ENCODE measurements at places on chromosomes 11 and 22. TPM values are rescaled to one million over a fixed set of nuclear protein-coding genes. Genes with fewer than 3 reads are reported as not detected.
A peak's percentile ranks its signal among the peaks of the same experiment; 100 is the strongest.

- DNase-seq: no peak
Measured at GRCh38 chr11:22730319-22730718, 63.9 kb downstream of the GAS2 start.

DNA sequence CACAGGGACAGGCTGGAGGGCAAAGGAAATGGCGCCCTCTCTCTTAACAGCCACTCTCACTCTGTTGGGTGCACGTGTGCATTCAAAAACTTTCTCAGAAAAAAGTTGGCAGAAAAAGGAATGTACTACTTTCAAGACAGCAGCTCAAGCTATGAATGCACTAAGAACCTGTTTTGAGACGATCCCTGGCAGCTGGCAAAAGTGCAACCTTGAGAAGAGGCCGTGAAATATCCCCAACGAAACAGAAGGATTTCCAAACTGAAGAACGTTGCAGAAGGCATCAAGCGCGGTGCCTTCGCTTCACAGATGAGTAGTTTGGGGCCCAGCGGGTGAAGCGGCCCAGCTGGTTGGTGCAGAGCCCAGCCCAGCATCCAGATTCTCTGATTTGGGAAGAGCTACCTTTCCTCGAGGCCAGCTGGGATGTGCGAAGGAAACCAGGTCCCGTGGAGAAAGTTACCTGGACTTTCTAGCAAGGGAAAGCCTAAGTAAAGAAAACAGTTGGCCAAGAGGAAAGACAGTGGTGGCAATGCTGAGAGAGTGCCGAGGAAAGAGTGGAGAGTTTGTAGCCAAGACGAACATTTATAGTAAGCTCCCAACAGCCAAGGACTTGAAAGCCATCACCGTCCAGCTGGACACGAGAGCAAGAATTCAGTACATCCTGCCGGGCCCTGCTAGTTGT is 16.3 kb downstream of the IFT27 start:
- no peak for DNase-seq

HBG1 gene
- total RNA-seq: not detected

GRCh38 chr11:95697614-95698408 is 91.8 kb downstream of the FAM76B start:
- DNase-seq: no peak

GRCh38 chr22:42752912-42753311 is 32.2 kb upstream of the A4GALT start:
- no peak for DNase-seq

- no peak for DNase-seq
Measured at GRCh38 chr11:130850185-130850944, 65.9 kb downstream of the SNX19 start.

CRYBA4 gene
- total RNA-seq: not detected

DNA sequence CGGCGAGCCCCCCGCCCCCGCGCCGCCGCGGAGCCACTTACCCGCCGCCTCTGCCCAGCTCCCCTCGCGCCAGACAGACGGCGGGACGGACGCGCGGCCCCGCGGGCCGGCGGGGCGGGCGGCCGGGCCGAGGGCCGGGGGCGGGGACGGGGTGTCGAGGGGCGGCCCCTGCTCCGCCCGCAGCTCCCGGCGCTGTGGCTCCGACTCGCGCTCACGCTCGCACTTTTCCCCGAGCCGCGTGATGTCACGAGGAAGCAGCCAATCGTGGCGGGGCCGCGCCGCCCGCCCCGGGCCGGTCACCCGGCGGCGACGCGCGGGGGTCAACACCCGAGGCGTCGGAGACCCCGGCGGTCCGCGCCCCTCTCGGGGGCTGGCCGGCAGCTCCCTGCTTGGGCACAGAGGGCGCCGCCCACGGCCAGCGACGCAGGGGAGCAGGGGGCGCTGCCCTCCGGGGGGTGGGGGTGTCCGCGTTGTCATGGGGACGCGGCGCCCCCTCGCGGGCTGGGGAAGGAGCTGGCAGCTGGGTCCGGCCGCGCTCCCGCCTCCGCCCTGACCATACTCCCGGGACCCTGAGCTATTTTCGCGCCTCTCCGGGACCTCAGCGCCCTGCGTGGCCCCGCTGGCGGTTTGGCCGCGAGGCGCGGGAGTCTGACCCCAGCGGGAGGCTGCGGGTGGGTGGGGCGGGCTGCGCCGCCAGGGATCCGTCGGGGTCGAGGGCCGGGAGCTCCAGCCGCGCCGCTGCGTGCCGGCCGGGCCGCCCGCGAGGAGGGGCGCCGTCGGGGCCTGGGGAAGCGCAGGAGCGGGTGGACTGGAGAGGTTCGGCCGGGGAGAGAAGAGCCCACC is at the start of gene CHRM4:
Gene CHRM4, minus strand, starts transcription at position 199 of the 843 bp plus-strand sequence. CDS start 5,219 bp downstream, outside the sequence.
- no peak for DNase-seq

DNA sequence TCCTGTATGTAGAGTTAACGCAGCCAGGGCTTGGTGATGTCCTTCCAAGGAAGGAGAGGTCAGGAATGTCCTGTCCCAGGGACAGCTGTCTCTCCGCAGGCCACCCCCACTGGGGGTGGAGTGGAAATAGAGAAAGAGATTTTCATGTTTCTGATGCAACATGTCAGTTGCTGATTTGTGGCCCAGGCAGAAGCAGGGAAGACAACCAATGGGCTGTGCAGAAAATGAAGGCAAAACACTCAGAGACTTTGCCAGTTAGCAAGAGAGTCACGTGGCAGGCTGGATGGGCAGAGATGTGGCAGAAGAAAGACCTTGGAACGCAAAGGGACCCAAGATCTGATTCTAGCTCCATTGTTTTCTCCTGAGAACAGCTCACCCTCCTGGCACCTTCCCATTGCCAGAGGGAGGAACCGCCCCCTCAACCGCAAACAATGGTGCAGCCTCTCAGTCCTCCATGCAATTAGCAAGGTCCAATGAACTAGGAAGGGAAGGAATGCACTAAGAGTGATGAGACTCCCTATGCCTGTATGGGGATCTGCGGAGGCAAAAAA is 71.0 kb downstream of the SYN3 start:
- DNase-seq: no peak

YAP1 gene
- 98.6 TPM for total RNA-seq

DNA sequence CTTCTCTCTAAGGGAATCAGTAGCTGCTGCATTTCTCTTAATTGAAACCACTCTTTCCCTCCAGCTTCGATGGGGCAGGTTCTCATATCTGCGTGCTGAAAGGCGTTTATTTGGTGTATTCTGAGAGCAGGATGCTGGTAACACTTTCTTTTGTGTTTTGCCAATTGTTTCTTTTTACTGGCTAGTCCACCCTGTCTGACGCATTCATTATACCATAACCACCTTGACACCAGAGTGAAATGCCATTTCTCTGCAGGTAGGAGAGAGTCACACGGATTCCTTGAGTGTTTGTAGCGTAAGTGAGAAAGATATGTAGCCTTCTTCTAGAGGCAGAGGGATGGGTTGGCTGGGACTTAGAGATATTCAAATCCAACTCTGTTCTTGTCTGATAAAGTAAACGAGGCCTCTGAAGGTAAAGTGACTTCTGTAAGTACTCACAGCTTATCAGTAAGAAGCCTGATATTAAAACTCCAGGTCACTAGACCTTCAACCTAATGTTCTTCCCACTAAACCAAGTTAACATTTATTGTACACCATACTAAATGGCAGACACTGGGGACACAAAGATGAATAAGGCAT is 21.4 kb downstream of the CD44 start:
- DNase-seq: no peak

TNNI2 gene
- total RNA-seq: not detected

- DNase-seq: no peak
Measured at GRCh38 chr11:126280595-126280994, 2.3 kb upstream of the TIRAP start.

MUC5AC gene
- not detected for total RNA-seq

DNA sequence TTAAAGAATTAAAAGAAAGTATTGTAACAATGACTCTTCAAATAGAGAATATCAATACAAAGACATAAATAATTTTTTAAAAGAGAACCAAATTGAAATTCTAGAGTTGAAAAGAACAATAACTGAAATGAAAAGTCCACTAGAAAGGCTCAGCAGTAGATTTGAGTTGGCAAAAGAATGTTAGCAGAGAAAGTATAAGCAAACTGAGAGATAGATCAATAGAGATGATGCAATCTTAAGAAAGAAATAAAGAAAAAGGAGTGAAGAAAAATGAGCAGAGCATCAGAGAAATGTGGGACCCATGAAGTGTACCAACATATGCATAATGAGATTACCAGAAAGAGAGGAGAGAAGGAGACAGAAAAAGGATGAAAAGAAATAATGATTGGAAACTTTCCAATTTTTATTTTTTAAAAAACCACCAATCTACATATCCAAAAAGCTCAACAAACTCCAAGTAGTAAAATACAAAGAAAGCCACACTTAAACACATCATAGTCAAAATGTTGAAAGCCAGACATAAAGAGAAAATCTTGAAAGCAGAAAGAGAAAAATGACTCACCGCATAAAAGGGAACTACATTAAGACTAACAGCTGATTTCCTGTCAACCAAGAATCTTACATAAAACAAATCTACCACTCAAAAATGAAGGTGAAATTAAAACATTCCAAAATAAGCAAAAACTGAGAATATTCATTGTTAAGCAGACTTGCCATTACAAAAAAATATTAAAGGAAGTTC is 20.9 kb downstream of the NCF4 start:
- DNase-seq: no peak

GRCh38 chr11:14347991-14348390 is 11.0 kb downstream of the RRAS2 start:
- no peak for DNase-seq

OR8D1 gene
- total RNA-seq: not detected

OR4D5 gene
- total RNA-seq: not detected

RIN1 gene
- total RNA-seq: 1.7 TPM

KRTAP5-2 gene
- not detected for total RNA-seq

OTUB1 gene
- total RNA-seq: 54.4 TPM

DNA sequence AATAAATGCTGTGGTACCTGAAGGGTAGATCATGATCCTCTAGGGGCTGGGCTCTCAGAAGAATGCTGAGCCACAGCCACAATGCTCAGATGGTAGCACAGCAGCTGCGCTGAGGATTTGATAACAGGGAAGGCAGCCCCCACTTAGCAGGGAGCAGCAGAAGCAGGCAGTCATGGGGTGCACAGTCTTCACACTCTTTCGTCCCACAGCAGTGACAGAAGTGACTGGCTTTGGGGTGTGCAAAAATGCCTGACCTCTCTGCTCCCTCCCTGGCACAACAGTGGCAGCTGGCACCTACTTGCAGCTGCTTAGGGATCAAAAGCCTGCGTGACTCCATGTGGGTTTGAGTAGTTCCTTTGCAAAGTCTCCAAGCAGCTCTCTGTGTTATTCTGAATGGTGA is 1349.8 kb upstream of the RAG2 start:
- DNase-seq: no peak

GRCh38 chr11:34344768-34345539 is 12.9 kb downstream of the ABTB2 start:
- DNase-seq: peak; percentile 48

DNA sequence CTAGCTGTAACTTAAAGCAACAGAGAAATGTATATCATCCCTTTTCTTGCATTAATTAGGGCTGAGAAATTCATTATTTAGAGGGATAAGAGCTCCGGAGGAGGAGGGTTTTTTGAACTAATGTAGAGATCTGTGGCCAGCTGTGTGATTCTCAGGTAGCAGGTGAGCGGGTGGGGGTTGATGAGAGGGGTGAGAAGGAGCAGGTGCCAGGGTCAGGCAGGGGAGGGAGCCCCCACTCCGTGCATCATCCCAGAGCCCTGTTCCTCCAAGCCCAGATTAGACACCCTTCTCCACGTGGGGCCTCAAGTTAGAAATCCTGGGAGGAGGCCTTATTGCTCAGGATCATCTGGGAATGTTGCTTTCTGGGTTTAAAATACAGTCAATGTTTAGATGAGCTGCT is 24.9 kb downstream of the ZBTB16 start:
- no peak for DNase-seq

APOA1 gene
- 9.2 TPM for total RNA-seq

DNA sequence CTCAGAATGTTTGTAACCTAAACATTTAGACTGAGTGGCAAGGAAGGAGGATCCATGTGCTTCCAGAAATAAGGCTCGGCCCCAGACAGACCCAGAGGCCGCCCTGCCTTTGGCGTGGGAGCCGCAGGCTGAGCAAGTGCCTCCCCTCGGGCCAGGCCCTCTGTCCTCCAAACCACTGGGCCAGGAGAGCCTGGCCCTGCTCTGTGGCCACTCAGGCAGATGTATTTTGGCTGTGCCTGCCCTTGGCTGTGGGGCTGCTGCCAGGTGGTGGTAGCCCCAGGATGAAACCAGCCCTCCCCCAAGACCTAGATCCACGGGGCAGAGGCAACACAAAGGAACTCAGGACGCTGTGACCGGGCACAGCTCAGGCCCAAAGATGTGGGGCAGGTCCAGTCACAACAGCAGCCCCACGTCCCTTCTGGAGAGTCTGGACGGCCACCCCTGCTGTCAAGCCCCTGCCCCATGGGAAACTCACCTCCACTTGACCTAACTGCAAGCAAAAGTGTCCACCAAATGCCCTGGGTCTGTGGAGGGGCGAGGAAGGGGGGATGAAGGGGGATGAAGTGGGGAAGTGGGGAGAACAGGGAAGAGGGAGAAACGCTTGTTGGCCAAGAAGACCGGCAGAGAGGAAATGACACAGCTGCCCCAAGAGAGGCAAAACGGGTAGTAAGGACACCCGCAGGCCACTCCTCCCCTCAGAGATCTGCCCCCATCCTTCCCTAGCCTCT is 24.0 kb downstream of the PISD start:
- peak; percentile 46 for DNase-seq

DNA sequence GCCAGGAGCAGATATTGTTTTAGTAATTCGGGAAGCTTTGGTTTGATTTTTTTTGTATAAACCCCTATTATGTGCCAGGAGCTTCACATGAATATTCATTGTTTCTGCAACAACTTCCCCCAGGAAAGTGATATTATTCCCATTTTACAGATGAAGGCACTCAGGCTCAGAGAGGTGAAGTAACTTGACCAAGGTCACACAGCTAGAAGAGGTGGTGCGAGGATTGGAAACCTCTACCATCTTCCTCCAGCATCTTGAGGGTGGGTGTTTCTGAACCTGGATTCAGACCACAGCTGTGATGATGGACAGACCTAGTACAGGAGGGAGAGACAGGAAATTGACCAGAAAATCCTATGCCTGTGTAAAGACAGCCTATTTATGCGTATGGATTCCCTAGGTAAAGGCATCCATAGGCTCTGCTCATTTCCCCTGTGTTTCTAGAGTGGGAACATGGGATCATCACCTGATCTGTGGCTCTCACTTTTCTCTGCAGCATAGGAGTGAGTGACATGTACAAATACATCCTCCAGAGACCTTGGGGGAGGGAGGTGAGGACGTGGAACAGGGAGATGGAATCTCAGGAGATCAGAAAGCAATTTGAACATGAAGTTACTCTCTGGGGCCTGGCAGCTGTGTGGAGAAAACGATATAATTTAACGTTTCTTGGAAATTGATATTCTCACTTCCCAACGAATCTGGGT is 81.4 kb downstream of the TSPAN18 start:
- DNase-seq: no peak

FADS2 gene
- total RNA-seq: 24.7 TPM

GRCh38 chr11:78796956-78797355 is 222.3 kb upstream of the NARS2 start:
- no peak for DNase-seq

TRIM66 gene
- 2.6 TPM for total RNA-seq
